Epithelial cell of prostate (primary cell): ENCODE measurements at places on chromosomes 1 and 21.

DNA sequence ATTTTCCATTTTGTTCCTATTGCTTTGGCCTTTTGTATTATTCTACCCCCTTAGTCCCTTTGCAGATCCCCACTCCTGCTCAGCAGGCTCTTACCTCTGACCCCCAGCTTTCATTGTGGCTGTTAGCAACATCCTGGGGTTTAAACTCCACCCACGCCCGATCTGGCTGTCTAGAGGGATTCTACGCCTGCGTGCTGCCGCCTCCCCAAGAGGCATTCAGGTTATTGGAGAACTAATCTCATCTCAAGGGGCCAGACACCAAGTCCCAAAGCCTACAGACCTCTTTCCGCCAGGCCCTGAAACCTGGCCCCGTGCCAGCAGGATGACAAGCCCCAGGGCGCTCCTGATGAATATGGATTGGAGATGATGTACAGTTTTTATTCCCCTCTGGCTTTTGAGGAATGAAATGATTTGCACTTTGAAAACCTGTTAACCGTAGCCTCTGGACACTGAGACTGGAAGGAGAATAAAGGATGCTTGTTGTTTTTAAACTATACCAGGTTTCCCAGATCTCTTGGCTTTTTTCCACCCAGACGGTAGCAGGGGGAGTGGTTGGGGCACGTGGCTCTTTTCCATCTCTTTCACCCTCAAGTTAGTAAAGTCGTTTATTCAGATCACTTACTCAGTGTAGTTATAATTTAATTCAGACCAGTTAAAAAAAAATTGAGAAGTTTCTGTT, 14.5 kb upstream of the IKBKE start:
- DNase-seq: no peak

DNA sequence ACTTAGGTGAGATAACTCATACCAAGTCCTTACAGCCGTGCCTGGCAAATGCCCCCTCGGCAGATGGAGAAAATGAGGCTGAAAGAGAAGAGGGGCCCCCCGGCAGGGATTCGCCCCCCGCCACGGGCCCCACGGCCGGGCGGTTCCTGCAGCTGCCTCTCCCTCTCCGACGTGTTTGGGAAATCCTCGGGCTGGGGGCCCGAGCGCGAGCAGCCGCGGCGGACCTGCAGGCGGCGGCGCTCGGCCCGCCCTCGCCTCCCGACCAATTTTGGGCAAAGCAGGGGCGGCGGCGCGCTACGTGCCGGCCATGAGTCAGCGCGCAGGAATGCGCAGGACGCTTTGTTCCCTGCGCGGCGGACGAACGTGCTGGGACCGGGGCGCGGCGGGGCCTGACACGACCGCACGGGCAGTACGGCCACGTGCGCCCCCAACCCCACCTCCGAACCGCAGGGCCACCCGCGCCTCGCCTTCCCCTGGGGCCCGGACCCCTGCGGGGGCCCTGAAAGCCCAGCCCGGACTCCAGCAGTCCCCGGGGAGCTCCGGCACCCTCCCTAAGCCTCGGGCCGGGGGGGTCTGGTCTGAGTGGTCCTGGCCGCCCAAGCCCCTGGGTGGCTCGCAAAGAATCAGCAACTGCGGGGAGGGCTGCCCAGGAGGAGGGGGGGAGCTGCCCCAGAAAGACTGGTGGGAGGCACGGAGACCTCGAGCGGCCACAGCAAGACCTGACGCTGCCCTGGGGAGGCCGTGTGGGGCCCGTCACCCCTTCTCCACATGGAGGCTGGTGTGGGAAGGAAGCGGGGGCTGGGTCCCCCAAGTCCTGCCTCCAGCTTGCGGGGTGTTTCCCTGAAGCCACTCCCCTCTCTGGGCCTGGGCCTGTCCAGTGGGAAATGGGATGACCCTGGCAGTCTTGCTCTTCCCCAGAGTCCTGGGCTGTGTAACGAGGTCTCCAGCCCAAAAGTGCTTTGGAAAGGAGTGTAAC, 11.9 kb upstream of the EDN2 start:
- DNase-seq: no peak

- DNase-seq: no peak
These were observed 97.1 kb downstream of the DIRAS3 start for GRCh38 chr1:67953301-67953700.

- no peak for DNase-seq
These were observed 42.3 kb downstream of the MAN1C1 start for GRCh38 chr1:25658791-25659431.

GRCh38 chr1:86922445-86922844, 8.0 kb downstream of the HS2ST1 start:
- no peak for DNase-seq

DNA sequence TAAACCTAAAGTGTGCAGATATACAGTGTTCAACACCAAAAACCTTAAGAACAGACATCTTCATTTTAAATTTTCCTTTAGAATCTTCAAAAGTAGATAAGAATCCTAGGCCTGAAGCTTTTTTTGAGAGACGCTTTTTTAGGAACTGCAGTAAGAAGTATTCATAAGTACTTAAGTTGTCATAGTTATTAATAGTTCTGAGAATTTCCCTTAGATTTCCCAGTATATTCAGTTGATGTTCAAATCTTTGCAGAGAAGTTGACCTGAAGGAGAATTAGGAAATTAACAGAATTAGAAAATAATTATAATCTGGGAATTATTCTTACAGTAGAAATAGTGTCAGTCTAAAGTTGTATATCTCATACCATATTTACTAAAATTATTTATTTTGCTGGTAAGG, 150.3 kb downstream of the NCAM2 start:
- no peak for DNase-seq

- DNase-seq: no peak
These were observed 28.9 kb downstream of the DISP1 start for GRCh38 chr1:222843469-222844410.
